ENCODE measurements at places on chromosomes 2 and 18.

GRCh38 chr18:45771587-45772480 is 47.9 kb downstream of the SLC14A1 start:
- no peak for DNase-seq

DNA sequence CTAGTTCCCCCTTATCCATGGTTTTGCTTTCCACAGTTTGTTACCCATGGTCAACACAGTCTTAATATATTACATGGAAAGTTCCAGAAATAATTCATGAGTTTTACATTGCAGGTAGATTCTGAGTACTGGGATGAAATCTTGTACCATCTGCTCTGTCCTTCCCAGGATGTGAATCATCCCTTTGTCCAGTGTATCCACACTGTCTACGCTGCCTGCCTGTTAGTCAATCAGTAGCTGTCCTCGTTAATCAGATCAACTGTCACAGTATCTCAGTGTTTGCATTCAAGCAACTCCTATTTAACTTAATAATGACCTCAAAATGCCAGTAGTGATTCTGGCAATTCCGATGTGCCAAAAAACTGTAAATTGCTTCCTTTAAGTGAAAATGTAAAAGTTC is 76.3 kb downstream of the DYNC1I2 start:
- no peak for DNase-seq

- no peak for DNase-seq
Observed at GRCh38 chr2:15120631-15121030, 440.5 kb downstream of the NBAS start.

GRCh38 chr2:186572705-186573104 is 17.2 kb upstream of the ITGAV start:
- DNase-seq: no peak

DNA sequence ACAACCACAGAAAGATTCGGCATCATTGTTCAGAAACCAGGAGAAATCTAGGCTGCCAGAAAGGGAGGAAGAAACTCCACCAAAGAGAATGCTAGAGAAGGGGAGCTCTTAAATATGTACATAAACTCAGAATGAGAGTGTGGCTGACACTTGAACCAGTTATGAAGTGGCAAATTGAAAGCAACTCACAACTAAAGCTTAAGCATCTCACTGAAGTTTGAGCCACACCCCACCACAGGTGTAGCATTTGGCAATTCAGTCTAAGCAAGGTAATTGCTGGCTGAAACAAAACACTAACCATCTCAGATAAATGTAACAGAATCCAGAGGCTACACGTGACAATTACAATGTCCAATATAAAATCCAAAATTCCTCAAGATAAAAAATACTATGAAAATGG is 168.4 kb downstream of the DOK6 start:
- DNase-seq: no peak

- DNase-seq: no peak
Observed at GRCh38 chr2:223576873-223577272, 25.3 kb downstream of the SCG2 start.

GRCh38 chr2:62706721-62707521 is 1.4 kb downstream of the EHBP1 start:
- no peak for DNase-seq

DNA sequence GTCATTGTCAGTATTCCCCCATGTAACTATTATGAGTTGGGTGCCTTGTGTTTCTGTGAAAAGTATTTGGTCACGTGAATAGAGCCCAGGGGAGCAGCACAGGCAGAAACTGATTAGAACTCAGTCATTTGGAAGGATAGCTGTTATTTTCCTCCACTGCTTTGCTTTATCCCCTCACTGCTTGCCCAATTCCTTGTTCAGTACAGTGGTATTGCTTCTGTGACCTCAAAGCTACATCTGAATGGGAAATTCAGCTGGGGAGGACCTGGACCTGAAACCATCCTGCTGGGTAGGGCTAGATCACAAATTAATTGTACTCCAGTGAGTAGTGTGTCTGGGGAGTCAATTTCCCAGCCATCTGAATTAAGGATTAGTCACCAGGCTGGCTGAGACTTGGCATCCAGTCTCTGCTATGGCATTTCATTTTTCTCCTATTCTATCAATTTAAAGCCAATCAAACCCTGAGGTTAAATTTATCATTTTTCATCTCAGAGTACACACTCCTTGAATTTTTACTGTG is 1231.6 kb upstream of the GYPC start:
- no peak for DNase-seq

GRCh38 chr18:26864658-26865057 is 849 bp downstream of the AQP4 start:
- DNase-seq: no peak

GRCh38 chr2:191404568-191404991 is 159.4 kb downstream of the MYO1B start:
- no peak for DNase-seq

- DNase-seq: no peak
Observed at GRCh38 chr2:194495046-194495445, 1162.0 kb upstream of the SLC39A10 start.

DNA sequence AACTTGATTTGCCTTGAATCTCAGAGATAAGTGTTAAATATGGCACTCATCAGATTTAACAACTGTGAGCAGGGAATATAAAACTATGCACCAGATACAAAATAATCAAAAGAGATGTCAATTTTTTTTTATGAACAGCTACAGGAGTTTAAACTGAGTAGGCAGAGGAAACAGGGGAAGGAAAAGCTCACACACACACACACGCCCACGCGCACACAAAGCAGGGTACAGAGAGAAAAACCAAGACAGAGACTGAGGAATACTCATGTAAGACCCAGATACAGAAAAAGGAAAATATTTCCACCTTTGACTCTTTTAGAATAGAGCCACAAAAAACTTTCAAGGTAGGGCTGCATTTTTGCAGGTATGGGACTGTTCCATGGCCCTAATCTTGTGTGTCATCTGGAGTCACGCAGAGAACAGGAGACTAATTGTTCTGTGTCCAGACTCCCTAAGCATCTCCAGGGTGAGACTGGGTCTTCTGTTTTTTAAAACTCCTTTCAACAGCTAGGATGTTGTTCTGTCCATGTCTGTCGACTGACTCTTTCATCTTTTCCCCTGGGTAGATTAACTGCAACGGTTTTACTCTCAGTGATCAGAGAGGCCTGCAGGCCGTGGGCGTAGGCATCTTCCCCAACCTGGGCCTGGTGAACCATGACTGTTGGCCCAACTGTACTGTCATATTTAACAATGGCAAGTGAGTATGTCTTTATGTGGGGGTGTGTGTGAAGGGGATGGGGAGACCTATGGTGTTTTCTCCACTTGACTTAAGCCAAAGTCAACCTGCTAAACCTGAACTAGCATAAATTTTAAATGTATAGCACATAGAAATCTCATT is 23.0 kb downstream of the SMYD1 start:
- DNase-seq: peak; percentile 18

DNA sequence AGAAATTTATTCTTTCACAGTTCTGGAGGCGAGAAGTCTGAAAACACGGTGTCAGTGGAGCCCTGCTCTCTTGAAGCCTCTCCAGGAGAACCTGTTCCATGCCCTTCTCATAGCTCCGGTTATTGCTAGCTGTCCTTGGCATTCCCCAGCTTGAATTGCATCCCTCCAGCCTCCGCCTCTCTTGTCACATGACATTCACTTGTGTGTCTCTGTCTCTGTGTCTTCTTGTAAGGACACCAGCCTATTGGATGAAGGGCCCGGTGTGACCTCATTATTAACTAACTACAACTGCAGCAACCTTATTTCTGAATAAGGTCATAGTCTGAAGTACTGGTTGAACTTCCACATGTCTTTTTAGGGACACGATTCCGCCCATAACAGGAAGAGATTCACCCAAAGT is 4.5 kb upstream of the PRSS56 start:
- DNase-seq: no peak

GRCh38 chr2:19579461-19579860 is 221.0 kb upstream of the OSR1 start:
- no peak for DNase-seq

DNA sequence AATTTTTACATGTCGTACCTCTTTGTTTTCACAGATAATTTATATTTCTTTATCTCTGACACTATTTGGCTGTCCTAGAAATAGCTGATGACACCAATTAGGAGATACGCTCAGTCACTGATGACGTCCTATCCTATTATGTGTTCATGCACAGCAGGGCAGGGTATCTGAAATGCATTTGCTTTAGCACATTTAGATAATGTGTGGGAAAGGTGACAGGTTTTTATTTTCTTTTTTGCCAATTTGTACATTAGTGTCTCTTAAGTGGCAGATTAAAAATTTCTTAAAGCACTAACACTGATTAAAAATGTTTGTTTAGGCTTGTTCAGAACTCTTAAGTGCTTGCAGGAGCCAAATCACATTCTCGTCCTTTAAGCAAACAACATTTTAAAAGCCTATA is 39.7 kb downstream of the CDC42EP3 start:
- no peak for DNase-seq

DNA sequence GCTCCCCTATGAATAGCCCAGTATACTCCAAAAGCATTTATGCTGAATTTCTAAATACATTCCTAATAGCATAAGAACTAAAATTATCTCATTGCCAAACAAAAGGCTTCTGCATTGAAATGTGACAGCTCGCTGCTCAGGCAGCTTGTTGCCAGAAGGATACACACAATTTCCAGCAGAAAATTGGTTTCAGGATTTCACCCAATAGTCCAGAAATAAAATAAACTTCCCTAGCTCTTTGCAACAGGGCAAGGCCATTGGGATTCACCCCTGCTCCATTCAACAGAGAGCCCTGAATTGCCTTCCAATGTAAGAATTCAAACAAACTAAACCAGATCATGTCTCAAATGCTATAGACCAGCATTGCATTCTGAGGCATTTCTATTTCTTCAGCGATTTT is 70.7 kb downstream of the RBM43 start:
- DNase-seq: no peak

DNA sequence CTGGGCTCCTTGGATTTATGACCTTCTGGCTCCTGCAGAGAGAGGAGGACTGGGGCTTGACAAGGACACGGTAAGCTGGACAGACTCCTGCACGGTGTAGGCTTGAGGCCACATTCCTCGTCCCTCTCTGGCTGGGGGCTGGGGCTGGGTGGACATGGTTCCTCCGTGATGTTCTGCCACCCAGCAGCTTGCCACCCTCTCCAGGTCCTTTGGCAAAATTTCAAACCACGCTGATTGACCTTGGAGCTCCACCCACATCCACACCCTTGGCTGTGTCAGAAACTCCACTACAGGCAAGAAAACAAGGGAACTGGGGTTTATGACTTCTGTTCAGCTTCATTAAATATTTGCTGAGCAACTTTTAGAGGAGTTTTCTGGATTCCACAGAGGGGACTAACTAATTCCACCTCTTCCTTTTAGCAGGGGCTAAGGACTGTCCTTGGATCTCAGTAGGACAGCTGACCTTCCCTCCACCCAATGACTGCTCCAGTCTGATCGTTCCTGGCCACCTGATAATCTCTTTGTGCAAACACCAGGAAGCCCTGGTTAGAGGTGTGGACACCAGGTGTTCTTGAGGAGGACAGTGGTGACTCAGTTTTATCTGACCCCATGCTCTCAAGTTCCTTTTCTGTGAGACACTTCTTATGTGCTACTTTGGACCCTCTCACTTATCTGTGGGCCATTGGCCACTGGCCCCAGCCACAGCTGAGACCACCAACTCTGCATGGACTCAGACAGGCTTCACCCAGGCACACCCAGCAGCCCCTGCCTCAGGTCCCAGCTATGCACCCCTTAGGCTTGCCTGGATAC is 29.3 kb downstream of the GPR55 start:
- DNase-seq: no peak

GRCh38 chr2:46937471-46937901 is 21.9 kb upstream of the MCFD2 start:
- no peak for DNase-seq

DNA sequence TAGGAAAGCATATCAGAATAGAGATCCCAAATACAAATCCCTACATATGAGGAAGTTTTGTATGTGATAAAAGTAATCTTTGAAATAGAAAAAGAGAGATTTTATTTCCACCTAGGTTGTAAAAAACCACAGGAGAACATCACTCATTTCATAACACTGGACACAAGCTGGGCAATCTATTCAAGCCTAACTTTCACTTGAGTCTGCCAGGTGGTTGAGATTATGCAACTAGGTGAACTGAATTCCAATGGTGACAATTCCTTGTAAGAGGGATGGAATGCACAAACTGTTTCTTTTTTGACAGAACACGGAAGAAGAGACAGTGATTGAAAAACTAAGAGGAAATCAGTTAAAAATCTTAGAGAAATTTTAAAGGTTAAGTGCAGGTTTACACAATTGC is 619.6 kb upstream of the TMEFF2 start:
- no peak for DNase-seq

- no peak for DNase-seq
Observed at GRCh38 chr2:235773188-235773928, 279.5 kb downstream of the AGAP1 start.
